Aorta (tissue), 5 donors: ENCODE measurements at places on chromosomes 1 and 21.
A peak's percentile ranks its signal among the peaks of the same experiment; 100 is the strongest.

DNA sequence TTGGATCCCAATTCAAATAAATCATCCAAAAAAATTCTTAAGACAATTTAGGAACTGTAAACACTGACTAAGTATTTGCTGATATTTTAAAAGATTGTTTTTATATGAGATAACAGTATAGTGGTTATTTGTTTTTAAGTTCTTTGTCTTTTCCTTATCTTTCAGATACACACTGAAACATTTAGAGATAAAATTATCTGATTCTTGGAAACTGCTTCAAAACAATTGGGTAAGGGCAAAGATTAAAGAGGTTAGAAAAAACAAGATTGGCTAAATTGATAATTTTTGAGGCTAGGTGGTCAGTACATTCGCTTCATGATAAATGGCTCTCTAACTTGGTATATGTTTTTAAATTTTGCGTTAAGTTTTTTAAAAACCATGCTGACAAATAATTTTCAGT is 117.3 kb downstream of the PSMG1 start:
- DNase-seq: no peak

- no peak for DNase-seq
Observed at GRCh38 chr1:74713849-74714248, 19.0 kb downstream of the CRYZ start.

- DNase-seq: no peak
Observed at GRCh38 chr1:153365696-153366095, 8.0 kb downstream of the S100A9 start.

GRCh38 chr1:41641475-41641814 is 157.0 kb upstream of the EDN2 start:
- no peak for DNase-seq

DNA sequence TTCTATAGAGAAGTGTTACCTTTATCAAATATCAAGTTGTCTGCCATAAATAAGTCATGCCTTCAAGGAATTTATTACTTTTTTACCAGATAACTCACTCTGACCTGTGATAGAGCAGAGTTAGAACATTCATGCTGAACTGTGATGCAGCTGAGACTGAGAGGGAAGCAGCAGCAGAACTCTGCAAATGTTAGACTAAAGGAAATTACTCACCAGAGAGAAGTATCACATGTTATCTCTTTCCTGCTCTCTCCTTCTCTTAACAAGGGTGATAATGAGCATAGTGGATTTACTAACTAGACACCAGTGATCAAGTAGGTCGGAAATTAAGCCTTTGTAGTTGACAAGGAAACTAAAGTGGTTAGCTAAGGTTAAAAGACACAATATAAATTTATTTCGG is 181.6 kb downstream of the RASAL2 start:
- no peak for DNase-seq

- no peak for DNase-seq
Observed at GRCh38 chr1:11482198-11482597, 3.2 kb downstream of the DISP3 start.

GRCh38 chr1:160177231-160177630 is 13.1 kb upstream of the CASQ1 start:
- no peak for DNase-seq

DNA sequence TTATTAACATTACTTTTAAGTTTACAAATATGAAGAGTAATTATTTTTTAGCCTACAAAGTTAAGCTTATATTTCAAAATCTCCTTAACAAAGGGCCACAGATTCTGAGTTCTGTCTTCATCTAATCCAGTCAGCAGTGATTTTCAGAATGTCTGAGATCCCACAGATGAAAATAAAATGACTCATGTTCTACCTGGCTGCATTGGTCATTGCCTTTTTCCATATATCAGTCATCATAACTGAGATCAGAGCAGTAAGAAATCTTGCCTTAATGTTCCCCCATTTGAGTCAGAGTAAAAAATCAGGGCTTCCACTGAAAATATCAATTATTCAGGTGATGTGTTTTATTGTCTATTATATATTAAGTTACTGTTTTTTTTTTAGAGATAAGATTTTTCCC is 416.1 kb downstream of the MRPL39 start:
- DNase-seq: no peak

GRCh38 chr1:180248176-180248575 is 18.1 kb downstream of the LHX4 start:
- DNase-seq: peak; percentile 64
